ENCODE measurements at places on chromosomes 2 and 18. TPM values are rescaled to one million over a fixed set of nuclear protein-coding genes. Genes with fewer than 3 reads are reported as not detected.

Gene CRYGC
- not detected for total RNA-seq

- peak; percentile 97 for DNase-seq
Observed at GRCh38 chr2:224982910-224983711, 59.2 kb downstream of the DOCK10 start.

Gene ST8SIA3
- not detected for total RNA-seq

Gene PRKRA
- total RNA-seq, result 49.9 TPM

Gene GPR55
- not detected for total RNA-seq

GRCh38 chr2:75130171-75130570, 69.1 kb downstream of the TACR1 start:
- no peak for DNase-seq

Gene CD226
- total RNA-seq, result 1.4 TPM

DNA sequence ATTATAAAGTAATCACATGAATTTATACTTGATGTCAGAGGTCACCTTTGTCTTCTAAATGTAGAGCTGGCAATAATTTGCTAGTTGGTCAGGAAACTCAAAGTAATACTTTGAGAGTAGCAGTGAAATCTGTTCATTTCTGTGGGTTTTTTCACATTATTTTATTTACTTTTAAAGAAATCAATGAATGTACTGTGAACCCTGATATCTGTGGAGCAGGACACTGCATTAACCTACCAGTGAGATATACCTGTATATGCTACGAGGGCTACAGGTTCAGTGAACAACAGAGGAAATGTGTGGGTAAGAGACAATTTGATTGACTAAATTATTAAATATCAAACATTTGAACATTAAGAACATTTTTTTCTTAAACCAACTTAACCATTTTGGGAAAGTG, 203.0 kb upstream of the RASGRP3 start:
- no peak for DNase-seq

- peak; percentile 78 for DNase-seq
Observed at GRCh38 chr18:37403100-37403781, 162.4 kb downstream of the CELF4 start.

DNA sequence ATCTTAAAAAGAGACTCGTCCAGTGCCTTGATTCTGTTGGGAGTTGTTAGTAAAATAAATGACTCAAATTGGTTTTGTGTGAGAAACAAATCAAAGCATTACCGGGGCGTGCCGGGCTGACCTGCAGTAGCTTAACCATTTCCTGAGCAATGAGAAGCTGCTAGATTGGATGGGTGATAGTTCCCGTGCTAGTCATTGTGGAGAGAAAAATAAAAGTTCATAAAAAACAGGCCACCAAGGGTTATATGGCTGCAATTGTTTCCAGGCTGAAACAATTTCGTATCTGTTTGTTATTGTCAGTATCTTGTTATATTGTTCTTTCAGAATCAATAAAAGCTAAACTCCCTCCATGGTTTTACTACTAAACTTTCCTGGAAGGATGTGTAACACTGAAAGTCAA, 314.4 kb downstream of the MTX2 start:
- no peak for DNase-seq

DNA sequence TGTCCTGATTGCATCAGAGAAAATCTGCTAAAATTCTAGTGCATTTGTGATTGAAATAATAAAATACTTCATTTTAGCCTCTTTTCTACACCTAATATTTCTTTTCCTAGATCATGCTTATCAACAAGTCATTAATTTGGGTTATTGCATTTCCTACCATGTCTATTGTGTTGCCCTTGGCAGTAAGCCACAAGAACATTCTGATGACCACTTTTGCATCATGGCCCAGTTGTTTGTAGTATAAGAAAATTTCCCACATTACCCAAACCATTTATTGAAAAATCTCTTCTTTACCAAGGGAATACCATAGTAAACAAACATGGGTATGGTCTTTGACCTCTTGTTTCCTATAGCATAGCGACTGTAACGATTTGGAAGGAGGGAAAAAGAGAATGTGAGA, 76.3 kb downstream of the R3HDM1 start:
- DNase-seq, result no peak

GRCh38 chr18:68438983-68439382, 275.9 kb downstream of the TMX3 start:
- peak; percentile 22 for DNase-seq

Gene OST4
- 199 TPM for total RNA-seq

DNA sequence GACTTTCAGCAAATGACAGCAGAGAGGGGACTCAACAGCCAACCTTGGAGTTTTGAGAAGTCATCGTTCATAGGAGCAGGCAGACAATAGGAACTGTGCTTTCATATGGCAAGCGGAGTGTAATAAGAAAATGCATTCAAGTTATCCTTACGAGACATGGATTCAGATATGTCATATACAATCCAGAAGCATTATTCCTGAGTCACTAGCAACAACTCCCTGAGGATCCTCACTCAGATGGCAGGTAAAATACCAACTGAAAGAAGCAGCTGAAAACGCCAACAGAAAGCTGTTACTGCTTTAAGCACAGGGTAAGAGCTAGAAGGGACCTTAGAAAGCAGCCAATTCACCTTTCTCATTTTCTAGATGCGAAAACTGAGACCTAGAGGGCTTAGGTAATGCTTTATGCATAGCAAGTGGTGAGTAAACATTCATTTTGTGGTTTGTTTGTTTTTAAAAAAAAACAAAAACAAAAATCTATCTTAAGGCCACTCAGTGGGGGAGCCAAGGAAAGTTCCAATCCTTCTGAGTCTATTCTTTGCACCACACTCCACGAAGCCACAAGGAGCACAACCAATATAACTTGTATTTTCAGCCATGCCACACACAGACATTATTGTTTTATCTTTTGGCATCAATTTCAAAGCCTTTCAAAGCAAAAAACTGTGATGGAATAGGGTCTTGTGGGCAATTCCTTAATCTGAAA, 89.1 kb upstream of the RIOK3 start:
- DNase-seq, result no peak

- DNase-seq, result no peak
Observed at GRCh38 chr2:204114295-204115136, 178.0 kb downstream of the ICOS start.

Gene ASB18
- 0.79 TPM for total RNA-seq

Gene TRAF3IP1
- 9.4 TPM for total RNA-seq

- DNase-seq, result no peak
Observed at GRCh38 chr18:79862562-79862961, 64.8 kb downstream of the KCNG2 start.

Gene BMP10
- not detected for total RNA-seq

DNA sequence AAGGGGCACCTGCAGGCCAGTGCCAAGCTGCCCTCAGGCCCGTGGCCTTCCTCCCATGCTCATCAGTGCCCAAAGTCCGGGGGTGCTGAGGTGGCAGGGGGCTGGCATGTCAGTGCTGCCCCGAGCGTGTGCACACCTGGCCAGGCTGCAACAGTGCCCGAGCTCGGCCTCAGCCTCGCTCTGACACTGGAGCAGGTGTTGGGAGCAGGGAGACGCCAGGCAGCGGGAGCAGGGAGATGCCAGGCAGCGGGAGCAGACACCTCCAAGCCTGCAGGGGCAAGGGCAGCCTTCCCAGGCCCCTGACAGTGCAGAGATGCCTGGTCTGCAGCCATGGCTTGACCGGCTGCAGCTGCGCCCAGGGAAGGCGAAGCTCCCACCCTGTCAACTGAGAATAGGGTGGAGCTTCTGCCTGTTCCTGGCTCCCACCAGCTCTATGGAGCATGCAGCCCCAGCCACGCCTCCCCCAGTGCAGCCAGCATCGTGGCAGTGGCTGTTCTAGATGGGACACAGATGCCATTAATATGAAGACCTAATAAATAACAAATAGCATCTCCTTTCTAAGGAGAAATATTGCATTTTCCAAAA, 82.4 kb downstream of the DTNB start:
- no peak for DNase-seq

Gene ST6GAL2
- total RNA-seq, result 5.9 TPM

- DNase-seq, result no peak
Observed at GRCh38 chr2:236600892-236601291, 31.3 kb downstream of the ACKR3 start.

Gene GRHL1
- total RNA-seq, result 93.0 TPM

Gene THAP4
- 20.0 TPM for total RNA-seq

Gene WDR43
- total RNA-seq, result 47.7 TPM

Gene COX7A2L
- total RNA-seq, result 86.9 TPM

GRCh38 chr2:160388464-160389263, 104.9 kb downstream of the RBMS1 start:
- DNase-seq, result peak; percentile 49

Gene EMILIN1
- total RNA-seq, result 66.1 TPM

Gene SRSF7
- total RNA-seq, result 111 TPM

Gene GAREM1
- total RNA-seq, result 11.6 TPM

GRCh38 chr2:211035548-211036185, 479.3 kb downstream of the CPS1 start:
- no peak for DNase-seq

DNA sequence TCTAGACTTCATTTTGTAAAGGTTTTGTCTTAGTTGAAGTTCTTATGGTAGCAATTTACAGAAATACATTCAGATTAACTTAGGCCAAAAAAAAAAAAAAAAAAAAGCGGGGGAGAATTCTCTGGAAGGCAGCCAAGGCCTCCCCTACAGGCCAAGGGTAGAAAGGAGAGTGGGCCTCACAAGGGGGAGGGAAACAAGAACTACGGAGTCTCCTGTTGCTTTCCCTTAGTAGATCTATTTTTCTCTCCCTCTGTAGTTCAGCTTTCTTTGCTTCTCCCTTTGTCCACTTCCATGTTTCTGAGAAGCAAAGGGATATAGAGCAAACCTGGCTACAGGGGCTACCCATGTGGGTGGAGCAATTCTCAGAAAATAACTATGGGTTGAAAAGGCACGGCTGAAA, 2.4 kb upstream of the STK11IP start:
- peak; percentile 54 for DNase-seq

DNA sequence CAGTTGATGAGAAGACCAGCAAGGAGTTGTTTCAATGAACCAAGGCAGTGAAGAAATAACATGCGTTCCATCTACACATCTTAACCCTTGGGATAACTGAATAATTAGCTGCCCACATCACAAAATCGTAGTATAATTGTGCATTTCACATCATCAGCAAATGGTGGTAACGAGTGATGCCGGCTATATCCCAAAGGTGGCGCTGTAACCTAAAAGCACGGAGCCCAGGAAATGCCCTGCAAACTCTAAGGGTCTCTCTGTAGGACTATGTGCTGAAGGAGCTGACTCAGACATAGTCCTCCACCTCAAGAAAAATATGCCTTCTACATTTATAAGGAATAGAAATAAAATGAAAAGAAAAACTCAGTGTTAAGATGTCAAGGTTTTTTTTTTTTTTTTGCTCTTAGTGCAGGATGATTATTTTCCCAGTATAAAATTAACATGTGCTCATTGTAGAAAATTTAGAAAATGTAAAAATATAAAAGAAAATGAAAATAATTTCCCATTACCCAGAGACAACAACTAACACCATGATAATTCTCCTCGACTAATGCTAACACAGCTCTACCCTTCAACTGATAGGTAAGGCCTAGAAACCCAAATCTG, 23.1 kb upstream of the DSG3 start:
- DNase-seq, result no peak

GRCh38 chr18:58452454-58453166, 176.3 kb downstream of the ALPK2 start:
- no peak for DNase-seq

DNA sequence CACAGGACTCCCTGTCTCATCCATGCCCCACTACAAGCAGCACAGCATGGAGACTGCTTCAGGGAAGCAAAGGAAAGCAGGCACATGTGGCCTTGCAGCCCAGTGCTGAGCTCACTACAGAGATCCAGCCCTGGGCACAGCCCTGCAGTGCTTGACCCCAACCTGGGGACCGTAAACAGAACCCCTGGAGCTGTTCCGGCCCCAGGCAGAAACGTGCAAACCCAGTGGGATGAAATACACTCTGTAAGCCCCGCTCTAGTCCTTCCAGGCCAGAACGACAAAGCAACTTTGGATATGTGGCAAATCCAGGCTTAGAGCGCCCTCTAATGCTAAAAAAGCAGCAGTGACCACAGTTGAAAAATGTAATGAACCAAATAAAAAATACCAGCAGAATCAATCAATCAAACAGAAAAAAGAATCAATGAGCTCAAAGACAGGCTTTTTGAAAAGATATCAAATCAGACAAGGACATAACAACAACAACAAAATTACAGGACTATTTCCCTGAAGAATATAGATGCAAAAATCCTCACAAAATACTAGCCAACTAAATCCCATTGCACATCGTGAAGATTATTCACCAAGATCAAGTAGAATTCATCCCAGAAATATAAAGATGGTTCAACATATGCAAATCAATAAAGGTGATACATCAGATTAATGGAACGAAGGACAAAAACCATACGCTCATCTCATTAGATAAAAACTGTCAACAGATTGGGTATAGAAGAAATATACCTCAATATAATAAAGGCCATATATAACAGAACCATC, 45.6 kb downstream of the ZNF519 start:
- DNase-seq, result peak; percentile 6

Gene ANKRD30B
- 0.20 TPM for total RNA-seq

Gene HRH4
- total RNA-seq, result 0.30 TPM

GRCh38 chr2:150279686-150280085, 207.8 kb downstream of the RND3 start:
- DNase-seq, result no peak

GRCh38 chr18:46623541-46623940, 33.5 kb downstream of the LOXHD1 start:
- DNase-seq, result no peak

DNA sequence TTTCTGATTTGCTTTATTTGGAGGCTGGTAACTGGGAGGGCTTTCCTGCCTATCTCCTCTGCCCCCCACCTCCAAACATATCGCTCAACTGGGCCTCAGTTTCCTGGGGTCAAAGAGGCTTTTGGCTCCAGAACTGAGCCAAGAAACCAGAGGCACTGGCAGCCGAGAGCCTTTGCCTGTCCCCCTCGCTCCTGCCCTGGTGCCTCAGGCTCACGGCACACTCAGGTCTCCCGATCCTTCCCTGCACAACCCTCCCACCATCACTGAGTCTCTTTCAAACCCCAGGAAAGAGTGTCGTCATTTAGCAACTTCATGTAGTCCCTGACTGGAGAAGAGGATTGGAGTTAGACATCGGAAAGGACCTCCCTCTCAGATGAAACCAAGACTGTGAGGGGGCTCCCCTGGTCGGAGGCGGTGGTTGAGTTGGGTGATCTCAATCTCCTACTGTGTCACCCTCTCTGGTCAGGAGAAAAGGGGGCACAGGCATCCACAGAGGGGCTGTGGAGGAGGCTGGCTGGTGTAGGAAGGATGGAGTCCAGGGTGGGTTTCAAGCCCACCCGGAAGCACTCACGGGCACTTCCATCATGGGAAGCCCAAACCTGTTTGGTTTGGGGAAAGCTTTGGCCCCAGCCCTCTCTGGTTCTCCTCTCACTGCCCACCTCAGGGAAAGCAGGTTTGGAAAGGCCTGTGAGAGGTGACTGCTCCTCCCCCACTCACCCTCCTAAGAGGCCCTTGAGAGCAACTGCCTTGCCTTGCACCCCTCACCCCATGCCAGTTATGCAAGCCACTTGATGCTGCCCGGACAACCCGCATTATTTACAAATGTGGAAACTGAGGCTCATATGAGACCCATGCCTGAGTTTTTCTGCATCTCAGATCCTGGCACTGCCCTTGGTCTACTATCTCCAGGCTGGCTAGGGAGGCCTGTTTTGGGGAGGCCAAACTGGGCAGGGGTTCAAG, 62.3 kb downstream of the TNS1 start:
- DNase-seq, result no peak

Measured in skin of body (tissue), 3 donors.